ENCODE measurements at places on chromosomes 5 and 9. TPM values are rescaled to one million over a fixed set of nuclear protein-coding genes. Genes with fewer than 3 reads are reported as not detected.

FAM169A gene
- 25.3 TPM for total RNA-seq

FCHO2 gene
- 31.0 TPM for total RNA-seq

IFNA2 gene
- not detected for total RNA-seq

MOCS2 gene
- total RNA-seq: 67.7 TPM

BTNL9 gene
- total RNA-seq: 6.3 TPM

IFNA21 gene
- not detected for total RNA-seq

GAS1 gene
- total RNA-seq: 26.1 TPM

SLC36A2 gene
- 0.06 TPM for total RNA-seq

SLC1A3 gene
- total RNA-seq: 456 TPM

BSPRY gene
- 0.79 TPM for total RNA-seq

ELOVL7 gene
- total RNA-seq: 4.6 TPM

ENHO gene
- 32.7 TPM for total RNA-seq

PLAC8L1 gene
- total RNA-seq: not detected

CARTPT gene
- total RNA-seq: 5.0 TPM

RXRA gene
- 9.4 TPM for total RNA-seq

GLE1 gene
- total RNA-seq: 14.8 TPM

All from spinal cord (tissue), 10 donors.